CD8-positive, alpha-beta memory T cell (primary cell): ENCODE measurements at places on chromosomes 16 and 17. TPM values are rescaled to one million over a fixed set of nuclear protein-coding genes. Genes with fewer than 3 reads are reported as not detected.

DNA sequence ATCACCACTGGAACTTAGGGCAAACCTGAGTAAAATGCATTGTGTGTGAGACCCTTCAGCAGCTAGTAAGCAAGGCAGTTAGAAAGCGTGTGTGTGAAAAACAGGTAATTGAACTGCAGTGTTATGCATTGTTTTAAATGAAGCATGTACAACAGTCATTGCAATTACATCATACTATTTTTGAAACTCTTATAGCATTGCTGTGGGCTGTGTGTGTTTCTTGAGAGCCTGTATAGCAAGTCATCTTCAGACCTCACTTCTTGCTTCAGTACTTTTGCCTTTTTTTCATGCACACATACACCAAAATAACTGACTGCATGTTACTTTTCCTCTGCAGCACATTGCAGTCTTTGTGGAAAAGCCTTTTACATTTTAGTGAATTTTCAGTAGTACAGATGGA lies 19.2 kb downstream of the PTRH2 start:
- H3K36me3 ChIP-seq = peaks cover 29% of the 10 kb centered on the region
- no peaks in the 10 kb centered on the region for H3K27me3 ChIP-seq
- H3K4me1 ChIP-seq = no peaks in the 10 kb centered on the region
- H3K4me3 ChIP-seq = no peak overlapping the region
- no peak overlapping the region for H3K27ac ChIP-seq

DNA sequence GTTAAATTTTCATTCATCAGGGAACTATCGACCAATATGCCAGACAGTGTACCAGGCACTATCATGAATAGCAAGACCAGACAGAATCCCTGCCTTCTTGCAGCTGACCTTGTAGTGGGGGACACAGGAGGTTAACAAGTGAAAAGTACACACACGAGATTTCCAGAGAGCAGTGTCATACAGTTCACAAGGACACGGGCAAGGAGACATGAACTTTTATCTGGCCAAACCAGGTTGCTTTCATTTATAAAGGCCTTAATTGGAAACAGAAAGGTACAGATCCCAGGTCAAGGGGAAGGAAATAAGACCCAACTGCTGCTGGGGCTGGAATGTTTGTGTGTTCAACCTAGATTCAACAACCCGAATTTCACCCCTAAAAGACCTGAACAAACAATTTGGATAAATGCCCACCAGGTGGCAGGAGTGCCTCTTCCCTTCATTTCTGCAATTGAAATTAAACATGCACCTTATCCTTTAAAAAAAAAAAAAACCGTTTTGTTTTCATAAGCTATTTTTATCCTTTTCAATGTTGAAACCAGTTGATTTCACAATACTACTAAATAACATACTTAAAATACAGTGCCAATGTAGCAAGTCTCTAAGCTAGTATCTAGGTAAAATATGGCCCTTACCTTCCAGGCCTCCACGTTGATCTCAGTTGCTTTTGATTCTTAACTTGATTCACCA lies 65.9 kb downstream of the EMP2 start:
- DNase-seq = no peak
- H3K36me3 ChIP-seq = no peaks in the 10 kb centered on the region
- H3K27ac ChIP-seq = no peak overlapping the region
- no peak overlapping the region for H3K4me3 ChIP-seq
- H3K27me3 ChIP-seq = no peaks in the 10 kb centered on the region

- H3K27ac ChIP-seq = no peak overlapping the region
- H3K27me3 ChIP-seq = peaks cover 7% of the 10 kb centered on the region
- DNase-seq = no peak
- H3K36me3 ChIP-seq = no peaks in the 10 kb centered on the region
Measured at GRCh38 chr16:70683146-70683944, 2.5 kb downstream of the MTSS2 start.

Gene PRM1
- not detected for total RNA-seq

GRCh38 chr17:28865946-28866752 lies 11.3 kb downstream of the ERAL1 start:
- no peak overlapping the region for H3K4me3 ChIP-seq
- H3K36me3 ChIP-seq = no peaks in the 10 kb centered on the region
- peak overlapping the region; percentile 80 for H3K27ac ChIP-seq
- peaks cover 4% of the 10 kb centered on the region for H3K4me1 ChIP-seq
- no peaks in the 10 kb centered on the region for H3K27me3 ChIP-seq

DNA sequence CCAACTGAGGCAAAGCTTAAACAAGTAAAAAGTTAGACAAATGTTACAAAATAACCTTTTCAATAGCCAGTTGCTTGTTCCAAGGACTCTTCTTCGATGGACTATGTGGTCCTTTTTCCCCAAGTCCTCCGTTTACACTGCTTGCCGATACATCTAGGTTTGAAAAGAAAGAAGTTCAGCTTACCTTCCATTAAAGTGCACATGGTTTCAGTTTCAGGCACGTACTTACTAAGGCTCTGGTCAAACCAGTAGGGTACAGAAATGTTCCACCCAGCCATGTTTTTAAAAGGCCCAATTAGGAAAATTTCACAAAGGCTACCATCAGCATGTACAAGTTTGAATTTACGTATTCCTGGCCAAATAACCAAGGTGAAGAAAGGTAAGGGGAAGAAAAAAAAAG lies 2.1 kb downstream of the SRSF2 start:
- H3K27ac ChIP-seq = peak overlapping the region; percentile 95
- H3K4me1 ChIP-seq = peaks cover 72% of the 10 kb centered on the region
- H3K36me3 ChIP-seq = peaks cover 42% of the 10 kb centered on the region
- H3K4me3 ChIP-seq = peak overlapping the region; percentile 94
- no peaks in the 10 kb centered on the region for H3K27me3 ChIP-seq
- DNase-seq = no peak

Gene DPEP2
- total RNA-seq = 6.2 TPM

Gene CD300A
- 3.8 TPM for total RNA-seq

- H3K4me3 ChIP-seq = no peak overlapping the region
- no peak for DNase-seq
- H3K27ac ChIP-seq = no peak overlapping the region
Measured at GRCh38 chr17:3960764-3961163, 3.5 kb downstream of the ATP2A3 start.

Gene RNF167
- total RNA-seq = 187 TPM

DNA sequence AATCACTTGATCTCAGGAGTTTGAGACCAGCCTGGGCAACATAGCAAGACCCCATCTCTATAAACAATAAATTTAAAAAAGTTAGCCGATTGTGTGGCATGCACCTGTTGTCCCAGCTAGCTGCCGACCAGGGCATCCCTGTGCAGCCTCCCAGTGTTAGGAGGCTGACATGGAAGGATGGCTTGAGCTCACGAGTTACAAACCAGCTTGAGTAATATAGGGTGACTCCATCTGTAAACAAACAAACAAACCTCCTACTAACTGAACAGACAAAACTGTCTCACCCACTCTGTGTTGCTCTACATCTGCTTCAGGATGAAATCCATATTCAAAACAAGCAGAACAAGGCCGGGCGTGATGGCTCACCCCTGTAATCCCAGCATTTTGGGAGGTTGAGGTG lies 6.9 kb upstream of the PRSS27 start:
- H3K27ac ChIP-seq = no peak overlapping the region
- no peaks in the 10 kb centered on the region for H3K27me3 ChIP-seq
- no peak for DNase-seq
- no peaks in the 10 kb centered on the region for H3K36me3 ChIP-seq

DNA sequence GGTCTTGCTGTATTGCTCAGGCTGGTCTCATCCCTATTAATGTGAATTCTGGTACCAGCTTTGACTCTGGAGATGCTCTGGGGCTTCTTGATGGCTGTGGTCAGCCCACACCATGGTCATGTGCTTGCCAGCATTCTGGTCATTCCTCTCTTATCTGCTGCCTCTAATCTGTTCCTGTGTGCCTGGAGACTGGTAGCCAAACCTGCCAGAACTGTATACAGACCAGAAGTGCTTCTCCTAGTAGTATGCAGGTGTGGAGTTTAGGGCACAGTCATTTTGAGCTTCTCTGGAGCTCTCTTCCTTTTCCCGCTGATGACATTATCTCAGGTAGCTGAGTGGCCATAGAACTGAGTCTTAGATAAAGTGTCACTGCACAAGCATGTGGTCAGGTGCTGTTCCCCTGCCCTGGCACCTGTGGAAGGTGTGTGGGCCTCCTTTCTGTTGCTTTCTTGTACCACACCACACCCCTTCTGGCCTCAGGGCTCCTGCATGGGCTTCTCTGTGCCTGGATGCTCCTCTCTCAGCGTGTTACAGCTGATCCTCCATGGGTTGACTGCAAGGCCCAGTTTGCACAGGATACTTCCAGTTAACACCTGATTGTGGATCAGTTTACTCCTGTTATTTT lies 162.7 kb downstream of the SPECC1 start:
- H3K27me3 ChIP-seq = no peaks in the 10 kb centered on the region
- no peak overlapping the region for H3K4me3 ChIP-seq
- no peak overlapping the region for H3K27ac ChIP-seq

GRCh38 chr16:28532940-28533647 lies 5.7 kb downstream of the NUPR1 start:
- H3K36me3 ChIP-seq = no peaks in the 10 kb centered on the region
- no peak for DNase-seq
- H3K27me3 ChIP-seq = no peaks in the 10 kb centered on the region
- H3K4me3 ChIP-seq = no peak overlapping the region

Gene TBC1D28
- total RNA-seq = not detected

GRCh38 chr16:25279491-25279890 lies 21.8 kb upstream of the ZKSCAN2 start:
- no peaks in the 10 kb centered on the region for H3K4me1 ChIP-seq
- H3K27me3 ChIP-seq = no peaks in the 10 kb centered on the region
- no peak for DNase-seq
- H3K27ac ChIP-seq = no peak overlapping the region

DNA sequence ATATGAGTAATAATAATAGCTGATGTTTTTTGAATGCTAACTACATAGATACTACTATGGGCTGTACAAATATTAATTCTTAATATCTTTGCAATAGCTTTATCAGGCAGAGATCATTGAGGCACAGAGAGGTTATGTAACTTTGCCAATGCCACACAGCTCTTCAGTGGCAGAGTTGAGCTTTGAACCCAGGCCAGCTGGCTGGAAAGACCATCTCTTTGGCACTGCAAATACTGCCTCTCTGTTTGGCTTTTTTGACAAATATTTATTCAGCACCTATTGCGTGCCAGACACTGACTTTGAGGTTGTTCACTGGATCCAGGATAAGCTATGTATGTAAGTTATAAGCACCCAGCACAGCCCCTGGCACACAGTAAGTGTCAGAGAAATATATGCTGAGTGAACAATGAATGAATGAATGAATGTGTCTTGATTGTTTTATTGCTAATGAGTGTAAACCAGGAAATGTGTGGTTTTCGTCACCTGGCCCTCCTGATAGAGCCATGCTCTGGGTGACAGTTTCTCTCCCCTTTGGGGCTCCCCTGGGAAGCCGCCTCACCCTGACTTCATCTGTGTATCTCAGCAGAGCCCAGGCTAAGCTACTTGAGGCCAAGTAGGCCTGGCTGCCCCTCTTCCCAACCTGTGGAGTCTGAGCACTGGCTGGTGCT lies 2.5 kb downstream of the AQP8 start:
- no peaks in the 10 kb centered on the region for H3K27me3 ChIP-seq
- DNase-seq = no peak
- no peaks in the 10 kb centered on the region for H3K4me1 ChIP-seq
- H3K4me3 ChIP-seq = no peak overlapping the region
- no peak overlapping the region for H3K27ac ChIP-seq

Gene DNAAF8
- 0.31 TPM for total RNA-seq

GRCh38 chr16:80909720-80910119 lies 97.0 kb downstream of the CMC2 start:
- H3K4me3 ChIP-seq = no peak overlapping the region
- H3K27me3 ChIP-seq = no peaks in the 10 kb centered on the region
- no peaks in the 10 kb centered on the region for H3K4me1 ChIP-seq
- no peaks in the 10 kb centered on the region for H3K36me3 ChIP-seq
- no peak overlapping the region for H3K27ac ChIP-seq

Gene C17orf113
- total RNA-seq = 0.20 TPM

Gene ZC3H7A
- 54.2 TPM for total RNA-seq

- no peaks in the 10 kb centered on the region for H3K36me3 ChIP-seq
- no peaks in the 10 kb centered on the region for H3K27me3 ChIP-seq
- H3K4me1 ChIP-seq = no peaks in the 10 kb centered on the region
- H3K27ac ChIP-seq = no peak overlapping the region
Measured at GRCh38 chr16:83606486-83607030, 201.2 kb upstream of the HSBP1 start.

DNA sequence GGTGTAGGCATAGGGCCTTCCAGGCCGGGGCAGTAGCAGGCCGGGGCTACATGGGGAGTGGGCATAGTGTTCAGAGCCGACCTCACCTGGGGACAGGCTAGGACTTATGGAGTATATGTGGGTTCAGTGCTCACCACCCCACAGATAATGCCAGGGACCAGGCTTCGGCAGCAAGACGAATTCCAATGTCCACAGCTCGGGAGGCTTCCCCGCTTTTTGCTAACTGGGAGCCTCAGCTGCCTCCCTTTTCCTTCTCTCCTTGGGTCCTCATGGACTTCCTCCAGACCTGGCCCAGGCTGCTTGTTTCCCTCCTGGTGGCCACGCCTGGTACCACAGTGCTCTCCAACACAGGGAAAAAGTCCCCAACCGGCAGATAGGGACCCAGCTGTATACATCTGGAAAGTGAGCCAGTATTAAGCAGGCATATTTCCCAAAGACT lies 20.1 kb upstream of the SLC46A1 start:
- no peaks in the 10 kb centered on the region for H3K4me1 ChIP-seq
- H3K36me3 ChIP-seq = no peaks in the 10 kb centered on the region

GRCh38 chr17:1762233-1762900 lies 507 bp downstream of the SERPINF1 start:
- DNase-seq = no peak
- peak overlapping the region; percentile 38 for H3K27ac ChIP-seq
- no peaks in the 10 kb centered on the region for H3K36me3 ChIP-seq
- H3K4me1 ChIP-seq = peaks cover 33% of the 10 kb centered on the region
- H3K27me3 ChIP-seq = no peaks in the 10 kb centered on the region

Gene TMEM204
- total RNA-seq = 30.9 TPM

Gene USP6
- not detected for total RNA-seq

Gene METTL22
- total RNA-seq = 21.3 TPM

GRCh38 chr16:11032922-11033291 lies 88.5 kb downstream of the CLEC16A start:
- H3K4me3 ChIP-seq = no peak overlapping the region
- H3K4me1 ChIP-seq = no peaks in the 10 kb centered on the region
- H3K27ac ChIP-seq = no peak overlapping the region
- H3K27me3 ChIP-seq = no peaks in the 10 kb centered on the region

GRCh38 chr16:2019921-2020831 lies 591 bp downstream of the NPW start:
- peaks cover 23% of the 10 kb centered on the region for H3K4me1 ChIP-seq
- no peaks in the 10 kb centered on the region for H3K36me3 ChIP-seq
- no peak for DNase-seq
- no peak overlapping the region for H3K4me3 ChIP-seq
- H3K27ac ChIP-seq = no peak overlapping the region

- no peaks in the 10 kb centered on the region for H3K36me3 ChIP-seq
- H3K4me3 ChIP-seq = no peak overlapping the region
- no peaks in the 10 kb centered on the region for H3K27me3 ChIP-seq
- no peak for DNase-seq
- H3K27ac ChIP-seq = no peak overlapping the region
Measured at GRCh38 chr17:34265711-34266110, 4.3 kb upstream of the CCL7 start.
